Activated CD4-positive, alpha-beta T cell treated with anti-CD3 and anti-CD28 coated beads, Interleukin-2, Interleukin-4, amounts not matched to agents 100 ng/mL and 50 ng/mL, durations not matched to agents 16 hours and 8 hours (primary cell): ENCODE measurements at places on chromosomes 16 and 17.

DNA sequence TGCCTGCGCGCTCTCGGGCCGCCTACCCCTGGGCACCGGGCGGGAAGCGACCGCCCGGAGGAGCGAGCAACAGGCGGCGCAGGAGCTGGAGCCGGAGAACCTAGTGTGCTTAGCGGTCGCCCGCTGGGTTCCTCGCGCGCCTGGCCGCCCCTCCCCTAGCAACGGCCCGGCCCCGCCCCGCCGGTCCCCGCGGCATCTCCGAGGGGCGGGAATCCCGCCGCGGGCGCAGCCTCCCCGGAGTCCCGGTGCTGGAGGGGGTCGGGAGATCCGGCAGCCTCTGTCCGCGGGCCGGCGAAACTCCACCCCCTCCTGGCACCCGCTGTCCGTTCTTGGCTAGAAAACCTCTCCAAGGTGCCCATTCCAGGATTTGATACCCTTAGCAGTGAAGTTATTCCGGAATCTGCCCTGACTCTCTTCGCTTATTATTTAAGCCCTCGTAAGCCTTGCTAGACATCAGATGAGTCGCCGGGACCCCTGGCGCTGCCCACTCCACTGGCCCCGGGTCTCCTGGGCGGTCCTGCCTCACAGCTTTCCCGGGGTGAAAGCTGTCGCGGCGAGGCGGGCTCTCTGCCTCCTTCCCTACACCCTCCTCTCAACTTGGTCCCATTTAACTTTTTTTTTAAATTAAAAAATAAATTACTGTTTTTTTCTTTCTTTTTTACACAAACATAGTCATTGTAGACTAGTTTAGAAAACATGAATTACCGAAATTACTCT, at the start of gene RPRML:
Gene RPRML (minus strand): TSS at position 107 of the 717 bp plus-strand sequence. CDS start 246 bp downstream, outside the sequence.
- no peak for DNase-seq

- no peak for DNase-seq
These were observed 1349.6 kb upstream of the CDH8 start for GRCh38 chr16:63385714-63386432.

DNA sequence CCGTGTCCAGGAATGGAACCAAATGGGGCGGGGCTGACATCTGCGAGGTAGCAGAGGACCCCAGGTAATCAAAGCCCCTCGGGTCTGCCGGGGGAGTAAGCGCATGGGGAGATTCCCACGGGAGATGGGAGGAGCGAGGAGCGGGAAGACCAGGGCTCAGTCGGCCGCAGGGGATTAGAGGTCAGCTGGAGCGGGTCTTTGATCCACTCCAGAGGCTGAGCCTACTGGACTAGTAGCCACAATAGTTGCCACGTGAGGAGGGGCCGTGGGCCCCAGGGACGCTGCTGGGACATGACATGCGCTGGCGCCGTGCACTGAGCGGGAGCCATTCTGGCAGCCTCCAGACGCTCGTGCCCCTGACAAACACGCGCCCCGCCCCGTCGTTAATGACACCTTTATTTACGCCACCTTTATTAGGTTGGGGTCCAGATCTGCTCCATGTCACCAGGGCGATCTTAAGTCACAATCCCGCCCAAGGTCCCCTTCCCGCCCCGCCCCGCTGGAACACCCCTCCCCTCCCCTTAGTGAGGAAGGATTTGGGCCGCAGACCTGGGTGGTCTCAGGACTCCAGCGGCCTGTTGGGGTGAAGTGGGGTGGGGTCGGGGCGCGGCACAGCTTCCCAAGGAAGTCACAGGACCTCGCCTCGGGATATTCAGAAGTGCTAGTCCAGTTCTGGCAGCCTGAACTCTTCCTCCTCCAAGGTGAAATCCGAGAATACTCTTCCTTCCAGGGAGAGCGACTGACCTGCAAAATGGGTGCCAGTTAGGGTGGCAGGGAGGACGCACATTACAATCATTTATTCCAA, 15.0 kb downstream of the PPY start:
- no peak for DNase-seq

GRCh38 chr16:73032541-73033270, 15.2 kb downstream of the ZFHX3 start:
- DNase-seq, result no peak

DNA sequence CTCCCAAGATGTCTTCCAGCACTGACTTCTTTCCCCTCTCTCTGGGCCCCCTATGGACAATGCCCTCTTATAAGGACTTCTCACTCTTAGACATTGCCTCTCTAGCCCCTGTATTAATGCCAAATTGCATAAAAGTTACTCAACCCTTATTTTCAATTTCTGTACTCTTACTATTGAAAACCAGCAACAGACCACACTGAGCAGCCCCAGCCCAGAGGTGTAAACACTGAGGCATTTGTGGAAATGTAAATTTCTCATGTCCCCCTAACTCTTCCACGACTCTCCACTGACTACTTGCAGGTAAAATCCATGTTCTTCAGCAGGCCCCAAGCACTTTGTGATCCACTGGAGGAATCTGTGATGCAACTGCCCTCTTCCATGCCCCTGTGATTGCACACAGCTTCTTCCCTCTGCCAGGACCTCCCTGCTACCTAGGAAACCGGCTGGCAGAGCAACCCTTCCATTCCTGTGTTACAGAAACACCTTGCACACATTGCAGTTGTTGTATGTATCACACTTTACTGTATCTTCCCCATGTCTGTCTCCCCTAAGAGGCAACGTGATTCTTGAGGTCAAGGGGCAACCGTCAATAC, 4.4 kb downstream of the N4BP1 start:
- DNase-seq, result no peak

DNA sequence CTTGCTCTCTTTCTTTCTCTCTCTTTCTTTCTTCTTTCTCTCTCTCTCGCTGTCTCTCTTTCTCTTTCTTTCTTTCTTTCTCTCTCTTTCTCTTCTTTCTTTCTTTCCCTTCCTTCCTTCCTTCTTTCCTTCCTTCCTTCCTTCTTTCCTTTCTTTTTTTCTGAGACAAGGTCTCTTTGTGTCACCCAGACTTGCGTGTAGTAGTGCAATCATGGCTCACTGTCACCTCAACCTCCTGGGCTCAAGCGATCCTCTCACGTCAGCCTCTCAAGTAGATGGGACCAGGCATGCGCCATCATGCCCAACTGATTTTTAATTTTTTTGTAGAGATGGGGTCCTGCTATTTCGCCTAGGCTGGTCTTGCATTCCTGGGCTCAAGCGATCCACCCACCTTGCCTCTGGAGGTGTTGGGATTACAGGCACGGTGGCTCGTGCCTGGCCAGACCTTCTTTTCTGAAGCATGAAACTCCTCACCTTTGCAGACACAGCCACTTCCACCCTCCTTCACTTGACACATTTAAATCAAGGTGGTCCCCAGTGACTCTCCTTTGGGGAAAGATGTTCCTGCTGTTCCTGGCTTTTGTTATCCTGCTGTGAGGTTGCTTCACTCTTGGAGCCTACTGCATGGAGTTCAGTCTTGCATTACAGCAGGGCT, 26.8 kb upstream of the NKD1 start:
- no peak for DNase-seq

GRCh38 chr17:77670173-77670572, 288.3 kb upstream of the TNRC6C start:
- no peak for DNase-seq

- DNase-seq, result no peak
These were observed 5.0 kb downstream of the PAM16 start for GRCh38 chr16:4345836-4346781.

DNA sequence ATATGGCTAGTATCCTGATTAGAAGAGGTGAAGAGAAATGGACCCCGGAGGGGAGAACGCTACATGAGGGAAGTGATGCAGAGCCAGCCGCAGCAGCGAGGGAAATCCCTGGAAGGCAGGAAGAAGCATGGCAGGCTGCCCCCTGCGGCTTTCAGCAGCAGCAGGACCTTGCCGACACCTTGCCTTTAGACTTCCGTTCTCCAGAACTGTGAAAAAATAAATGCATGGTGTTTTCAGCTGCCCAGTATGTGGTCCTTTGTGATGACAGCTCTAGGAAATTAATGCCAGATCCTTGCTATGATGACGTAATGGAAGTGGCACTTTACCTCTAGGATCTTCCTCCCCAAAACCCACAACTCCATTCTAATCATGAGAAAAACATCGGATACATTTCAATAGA, 9.7 kb upstream of the ZFP1 start:
- DNase-seq, result no peak

DNA sequence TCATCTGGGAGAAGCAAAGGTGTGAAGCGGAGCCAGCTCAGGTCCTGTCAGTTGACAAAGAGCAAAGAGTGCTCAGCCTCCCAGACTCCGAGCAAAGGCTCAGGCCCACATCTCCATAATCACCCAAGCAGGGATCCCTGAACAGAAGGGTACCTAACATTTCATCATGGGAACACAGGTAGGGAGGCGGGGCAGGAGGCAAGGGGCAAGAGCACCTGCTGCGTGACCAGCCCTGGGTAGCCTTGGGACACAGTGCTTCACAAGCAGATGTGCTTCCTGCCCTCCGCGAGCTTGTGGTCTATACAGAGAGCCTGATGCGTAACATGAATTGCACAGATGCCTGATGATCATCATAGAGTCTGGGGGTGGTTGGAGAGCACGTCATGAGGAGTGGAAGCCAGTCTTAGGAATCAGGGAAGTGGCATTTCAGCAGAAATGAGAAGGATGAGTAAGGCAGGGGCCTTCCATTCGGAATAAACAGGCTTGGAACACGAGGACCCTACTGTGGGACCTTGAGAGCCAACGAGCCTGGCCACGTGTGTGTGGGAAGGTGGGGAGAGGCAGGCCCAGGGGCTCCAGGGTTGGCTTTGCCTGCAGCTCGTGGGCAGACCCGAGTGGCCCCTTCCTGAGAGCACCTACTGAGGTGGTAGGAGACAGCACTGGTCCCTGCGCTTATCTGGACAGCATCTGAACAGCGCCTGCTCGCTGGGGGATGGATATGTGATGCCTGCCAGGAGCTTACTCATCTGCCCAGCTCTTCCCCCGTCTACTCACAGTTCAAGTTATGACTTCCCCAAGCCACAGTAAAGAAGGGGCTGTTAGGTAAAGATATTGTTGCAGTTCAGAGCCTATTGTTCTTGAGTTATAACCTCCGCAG, 125.8 kb downstream of the CCDC182 start:
- no peak for DNase-seq

- no peak for DNase-seq
These were observed 5.3 kb upstream of the FOXN1 start for GRCh38 chr17:28500712-28501379.

- DNase-seq, result peak; percentile 44
These were observed 36.6 kb upstream of the TMEM132E start for GRCh38 chr17:34542700-34543336.

DNA sequence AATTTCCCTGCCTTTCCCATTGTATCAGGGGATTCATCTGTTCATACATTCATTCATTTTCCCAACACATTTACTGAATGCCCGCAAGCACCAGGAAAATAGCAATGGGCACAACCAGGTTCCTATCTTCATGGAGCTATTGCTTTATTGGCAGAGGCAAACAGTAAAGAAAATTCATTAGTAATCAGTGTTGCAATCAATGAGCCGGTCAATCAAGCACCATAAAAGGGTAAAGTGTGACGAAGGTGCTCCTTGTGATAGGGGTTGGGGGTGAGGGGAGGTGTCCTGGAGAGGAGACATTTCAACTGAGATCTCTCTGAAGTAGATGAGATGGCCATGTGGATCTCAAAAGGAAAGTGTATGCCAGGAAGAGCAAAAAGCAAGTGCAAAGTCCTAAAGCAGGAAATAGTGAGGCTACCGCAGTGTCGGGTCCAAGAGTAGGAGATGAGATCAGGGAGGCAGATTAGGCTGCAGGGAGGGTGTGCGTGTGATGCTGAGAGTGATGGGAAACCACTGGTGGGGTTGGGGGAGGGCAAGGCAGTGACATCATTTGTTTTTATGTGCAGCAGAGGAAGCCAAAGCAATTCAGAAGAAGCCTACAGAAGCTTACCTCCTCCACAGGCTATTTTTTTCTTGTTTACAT, 28.4 kb downstream of the CDH13 start:
- DNase-seq, result peak; percentile 88

DNA sequence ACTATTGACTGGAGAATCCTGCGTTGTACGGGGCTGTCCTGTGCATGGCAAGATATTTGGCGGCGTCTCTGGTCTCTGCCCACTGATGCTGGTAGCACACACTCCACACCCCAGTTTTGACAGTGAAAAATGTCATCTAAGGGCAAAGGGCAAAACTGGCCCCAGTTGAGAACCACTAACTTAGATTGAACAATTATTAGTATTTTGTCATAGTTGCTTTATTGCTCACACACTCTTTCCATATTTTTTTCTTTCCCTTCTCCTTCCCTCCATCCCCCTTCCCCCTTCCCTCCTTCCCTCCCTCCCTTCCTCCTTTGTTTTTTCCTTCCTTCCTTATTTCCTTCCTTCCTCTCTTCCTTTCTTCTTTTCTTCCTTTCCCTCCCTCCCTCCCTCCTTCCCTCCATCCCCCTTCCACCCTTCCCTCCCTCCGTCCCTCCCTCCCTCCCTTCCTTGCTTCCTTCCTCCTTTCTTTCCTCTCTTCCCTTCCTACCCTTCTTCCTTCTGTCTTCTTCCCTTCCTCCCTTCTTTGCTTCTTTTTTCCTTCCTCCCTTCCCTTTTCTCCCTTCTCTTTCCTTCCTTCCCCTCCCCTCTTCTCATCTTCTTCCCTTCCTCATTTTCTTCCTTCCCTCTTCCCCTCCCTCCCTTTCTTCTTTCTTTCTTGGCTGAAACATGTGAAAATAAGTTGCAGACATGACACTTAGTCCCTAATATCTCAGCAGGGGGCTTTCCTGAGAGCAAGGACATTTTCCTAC, 5.5 kb downstream of the SHISA9 start:
- no peak for DNase-seq

- DNase-seq, result peak; percentile 16
These were observed 16.4 kb upstream of the SMIM36 start for GRCh38 chr17:55527540-55528118.

DNA sequence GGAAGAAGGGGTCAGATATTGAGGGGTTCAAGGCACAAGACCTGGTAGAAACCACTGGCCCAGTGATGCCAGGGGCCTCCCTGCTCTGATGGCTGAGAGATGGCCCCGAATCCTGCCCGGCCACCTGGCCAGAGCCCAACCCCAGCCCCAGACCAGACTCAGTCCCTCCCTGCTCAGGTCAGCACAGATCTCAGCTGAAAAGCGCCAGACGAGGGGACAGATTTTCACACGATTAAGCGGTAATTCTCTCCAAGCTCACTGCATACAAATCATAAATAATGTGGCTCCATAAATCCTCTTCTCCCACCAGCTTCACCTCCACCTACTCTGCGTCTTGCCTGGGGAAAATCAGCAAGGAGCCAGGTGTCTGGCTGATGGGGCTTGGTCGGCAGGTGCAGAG, 57.1 kb downstream of the ENGASE start:
- no peak for DNase-seq
